ENCODE measurements at places on chromosomes 3 and 15. TPM values are rescaled to one million over a fixed set of nuclear protein-coding genes. Genes with fewer than 3 reads are reported as not detected.
A peak's percentile ranks its signal among the peaks of the same experiment; 100 is the strongest.

The MASP1 gene
- polyA plus RNA-seq, result not detected

The SLC7A14 gene
- not detected for polyA plus RNA-seq

The RAD18 gene
- polyA plus RNA-seq, result 12.9 TPM

The FANCD2OS gene
- not detected for polyA plus RNA-seq

GRCh38 chr15:96262549-96263489, 67.7 kb upstream of the NR2F2 start:
- no peak overlapping the region for H3K4me3 ChIP-seq
- no peak for DNase-seq
- no peak overlapping the region for H3K27ac ChIP-seq
- no peaks in the 10 kb centered on the region for H3K4me1 ChIP-seq

- no peak overlapping the region for H3K27ac ChIP-seq
- H3K4me1 ChIP-seq, result no peaks in the 10 kb centered on the region
- H3K36me3 ChIP-seq, result no peaks in the 10 kb centered on the region
- DNase-seq, result no peak
Measured at GRCh38 chr3:133112666-133113065, 74.5 kb downstream of the TMEM108 start.

DNA sequence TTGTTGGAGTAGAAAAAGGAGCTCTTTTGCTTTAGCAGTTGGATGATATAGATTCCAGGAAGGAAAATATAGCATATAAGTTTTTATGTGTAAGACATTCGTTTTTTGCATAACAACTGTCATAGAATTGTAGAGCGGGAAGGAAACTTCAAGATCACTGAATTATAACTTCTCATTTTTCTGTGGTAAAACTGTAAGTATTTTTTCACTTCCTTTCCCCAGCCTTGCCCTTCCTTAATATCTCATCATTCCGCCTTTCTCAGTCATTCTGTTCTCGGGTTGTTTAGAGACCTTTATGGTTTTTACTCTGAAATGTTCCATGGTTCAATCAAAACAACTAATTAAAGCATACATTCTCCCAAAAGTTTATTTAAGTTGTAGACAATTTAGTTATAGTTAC, 1.1 kb downstream of the EAF2 start:
- H3K27me3 ChIP-seq, result no peaks in the 10 kb centered on the region
- no peak overlapping the region for H3K27ac ChIP-seq
- peaks cover 14% of the 10 kb centered on the region for H3K4me1 ChIP-seq
- H3K36me3 ChIP-seq, result peaks cover 8% of the 10 kb centered on the region
- H3K4me3 ChIP-seq, result peak overlapping the region; percentile 85
- no peak for DNase-seq

DNA sequence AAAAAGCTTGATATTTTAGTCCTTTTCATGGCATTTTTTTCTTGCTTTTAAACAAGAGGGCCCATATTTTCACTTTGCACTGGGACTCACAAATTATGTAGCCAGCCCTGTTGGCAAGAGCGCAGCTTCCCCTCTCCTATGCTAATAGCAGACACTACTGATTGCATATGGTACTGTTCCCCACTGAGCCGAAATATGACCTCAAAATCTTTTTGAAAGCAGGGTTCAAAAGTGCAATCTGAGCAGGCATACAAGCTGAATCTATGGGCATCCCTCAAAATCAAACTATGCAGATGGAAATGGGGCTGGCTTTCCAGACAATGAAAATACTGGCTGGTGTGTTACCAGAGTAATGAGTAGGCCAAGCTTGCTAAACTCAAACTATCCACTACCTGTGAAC, 225.2 kb upstream of the SETMAR start:
- no peaks in the 10 kb centered on the region for H3K27me3 ChIP-seq
- H3K4me3 ChIP-seq, result no peak overlapping the region
- no peaks in the 10 kb centered on the region for H3K36me3 ChIP-seq
- no peaks in the 10 kb centered on the region for H3K4me1 ChIP-seq

- no peaks in the 10 kb centered on the region for H3K4me1 ChIP-seq
- no peak overlapping the region for H3K27ac ChIP-seq
- H3K4me3 ChIP-seq, result no peak overlapping the region
Measured at GRCh38 chr15:70339571-70340493, 242.1 kb upstream of the TLE3 start.

DNA sequence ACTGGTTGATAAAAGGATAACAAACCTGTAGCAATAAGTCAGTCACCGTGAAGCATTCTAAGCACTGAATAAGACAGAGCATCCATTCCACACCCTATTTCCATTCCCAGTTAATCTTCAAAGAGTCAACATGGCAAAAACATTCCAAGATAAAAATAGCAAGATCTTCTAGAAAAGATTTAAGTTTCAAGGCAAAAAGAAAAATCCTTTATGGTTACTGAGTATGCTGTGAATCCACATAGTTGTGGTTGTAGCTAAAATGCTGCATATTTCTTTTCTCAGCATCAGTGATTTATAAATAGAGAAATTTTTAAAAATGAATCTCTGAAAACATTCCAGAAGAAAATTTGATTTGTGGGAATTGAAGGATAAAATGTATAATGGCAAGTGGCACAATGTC, 21.1 kb downstream of the GAP43 start:
- H3K4me3 ChIP-seq, result no peak overlapping the region
- no peaks in the 10 kb centered on the region for H3K36me3 ChIP-seq
- H3K4me1 ChIP-seq, result no peaks in the 10 kb centered on the region
- no peak overlapping the region for H3K27ac ChIP-seq

DNA sequence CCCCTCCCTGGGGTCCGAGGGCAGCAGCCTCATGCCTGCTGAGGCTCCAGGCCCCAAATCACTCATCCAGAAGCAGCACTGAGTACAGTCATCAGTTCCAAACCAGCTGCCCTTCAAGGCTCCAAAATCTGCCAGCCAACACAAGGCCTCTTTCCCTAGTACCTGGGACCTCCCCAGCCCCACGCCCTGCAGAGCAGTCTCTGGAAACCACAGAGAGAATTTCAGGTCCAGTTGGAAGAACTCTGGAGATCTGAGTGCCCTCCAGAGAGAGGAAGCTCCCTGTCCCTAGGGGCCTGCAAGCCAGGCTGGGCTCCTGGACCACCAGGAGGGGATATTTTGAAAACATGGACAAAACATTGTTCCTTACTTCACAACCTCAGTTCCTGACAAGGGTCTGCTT, 26.2 kb downstream of the TKT start:
- no peak for DNase-seq
- no peak overlapping the region for H3K4me3 ChIP-seq
- H3K36me3 ChIP-seq, result no peaks in the 10 kb centered on the region
- H3K27ac ChIP-seq, result no peak overlapping the region
- no peaks in the 10 kb centered on the region for H3K27me3 ChIP-seq
- H3K4me1 ChIP-seq, result no peaks in the 10 kb centered on the region

DNA sequence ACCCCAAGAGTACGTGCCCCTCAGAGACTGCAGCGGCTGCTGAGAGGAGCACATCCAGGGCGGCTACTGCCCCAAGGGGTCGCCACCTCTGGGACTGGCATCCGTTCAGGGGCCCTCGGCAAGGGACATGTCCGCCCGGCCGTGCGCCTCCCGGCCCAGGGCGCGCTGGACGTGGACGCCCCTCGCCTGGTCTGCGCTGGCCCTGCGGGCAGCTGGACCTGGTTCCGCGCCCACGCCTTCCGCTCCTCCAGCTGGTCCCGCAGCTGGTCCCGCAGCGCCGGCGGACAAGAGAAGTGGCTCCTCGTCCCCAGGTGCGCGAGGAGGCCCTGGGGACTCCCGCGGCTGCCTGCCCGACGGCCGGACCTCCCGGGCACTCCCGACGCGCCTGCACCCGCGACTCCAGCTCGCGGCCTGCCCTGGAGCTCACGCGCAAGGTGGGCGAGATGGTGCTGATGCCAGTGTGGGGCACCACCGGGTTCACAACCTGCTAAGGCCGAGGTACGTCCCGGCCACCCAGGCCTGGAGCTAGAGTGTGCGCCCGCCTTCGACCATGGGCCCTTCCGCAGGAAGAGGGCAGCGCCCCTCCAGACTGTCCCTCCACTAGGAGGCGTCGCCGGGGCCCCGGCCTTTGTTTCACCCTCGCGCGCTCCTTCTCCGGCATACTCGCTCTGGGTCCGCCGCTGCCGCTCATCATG, 14.4 kb upstream of the GP9 start:
- DNase-seq, result no peak
- no peak overlapping the region for H3K27ac ChIP-seq
- no peaks in the 10 kb centered on the region for H3K4me1 ChIP-seq
- no peaks in the 10 kb centered on the region for H3K36me3 ChIP-seq
- H3K4me3 ChIP-seq, result peak overlapping the region; percentile 50

- no peaks in the 10 kb centered on the region for H3K4me1 ChIP-seq
- no peaks in the 10 kb centered on the region for H3K36me3 ChIP-seq
- H3K27ac ChIP-seq, result no peak overlapping the region
- no peaks in the 10 kb centered on the region for H3K27me3 ChIP-seq
- no peak overlapping the region for H3K4me3 ChIP-seq
Measured at GRCh38 chr3:155342344-155342743, 48.9 kb upstream of the STRIT1 start.

DNA sequence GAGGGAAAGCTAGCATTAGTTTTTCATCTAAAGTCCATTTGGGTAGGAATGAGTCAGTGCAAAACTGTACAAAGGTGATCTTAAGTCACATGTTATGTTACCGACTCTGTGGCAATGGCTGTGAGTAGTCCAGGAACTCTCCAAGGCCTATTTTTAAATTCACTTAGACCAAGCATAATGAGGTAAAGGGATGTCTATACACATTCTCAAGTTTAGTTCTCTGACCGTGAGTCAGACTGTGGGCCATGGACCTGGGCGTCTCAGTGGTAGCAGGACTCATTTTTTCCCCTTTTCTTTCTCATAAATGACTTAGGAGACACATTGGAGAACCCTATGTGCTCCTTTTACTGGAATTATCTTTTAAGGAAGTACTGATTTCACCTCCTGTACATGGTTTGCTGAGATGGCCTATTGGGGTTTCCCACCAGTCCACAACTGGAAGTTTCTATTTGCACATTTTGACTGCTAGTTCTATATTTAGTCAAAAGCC, 488.7 kb upstream of the TPRG1 start:
- no peak overlapping the region for H3K27ac ChIP-seq
- H3K27me3 ChIP-seq, result no peaks in the 10 kb centered on the region
- H3K4me3 ChIP-seq, result no peak overlapping the region
- no peak for DNase-seq
- no peaks in the 10 kb centered on the region for H3K36me3 ChIP-seq
- no peaks in the 10 kb centered on the region for H3K4me1 ChIP-seq

GRCh38 chr3:11273891-11274291, 1.7 kb downstream of the ATG7 start:
- H3K4me3 ChIP-seq, result no peak overlapping the region
- no peaks in the 10 kb centered on the region for H3K36me3 ChIP-seq
- no peak overlapping the region for H3K27ac ChIP-seq
- DNase-seq, result no peak

DNA sequence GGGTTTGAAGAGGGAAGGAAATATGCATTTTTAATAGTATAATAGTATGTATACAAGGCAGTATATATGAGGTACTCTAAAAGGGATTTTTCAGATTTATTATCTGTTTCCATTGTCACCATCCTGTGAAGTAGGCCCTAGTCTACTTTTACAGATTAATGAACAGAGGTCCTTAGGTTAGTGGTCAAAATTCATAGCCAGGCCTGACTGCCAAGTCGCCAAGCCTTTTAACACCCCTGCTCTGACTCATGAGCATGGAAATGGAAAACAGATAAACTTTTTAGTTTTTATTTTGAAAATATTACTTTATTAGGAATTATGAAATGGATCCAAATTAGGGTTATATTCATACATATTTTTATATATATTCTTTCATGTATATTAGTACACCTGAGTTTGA, 146.9 kb downstream of the BBX start:
- H3K27ac ChIP-seq, result no peak overlapping the region
- no peaks in the 10 kb centered on the region for H3K27me3 ChIP-seq
- H3K36me3 ChIP-seq, result no peaks in the 10 kb centered on the region
- H3K4me1 ChIP-seq, result no peaks in the 10 kb centered on the region

GRCh38 chr3:69292959-69293574, 92.8 kb downstream of the FRMD4B start:
- no peak overlapping the region for H3K27ac ChIP-seq
- H3K27me3 ChIP-seq, result no peaks in the 10 kb centered on the region
- no peak for DNase-seq

DNA sequence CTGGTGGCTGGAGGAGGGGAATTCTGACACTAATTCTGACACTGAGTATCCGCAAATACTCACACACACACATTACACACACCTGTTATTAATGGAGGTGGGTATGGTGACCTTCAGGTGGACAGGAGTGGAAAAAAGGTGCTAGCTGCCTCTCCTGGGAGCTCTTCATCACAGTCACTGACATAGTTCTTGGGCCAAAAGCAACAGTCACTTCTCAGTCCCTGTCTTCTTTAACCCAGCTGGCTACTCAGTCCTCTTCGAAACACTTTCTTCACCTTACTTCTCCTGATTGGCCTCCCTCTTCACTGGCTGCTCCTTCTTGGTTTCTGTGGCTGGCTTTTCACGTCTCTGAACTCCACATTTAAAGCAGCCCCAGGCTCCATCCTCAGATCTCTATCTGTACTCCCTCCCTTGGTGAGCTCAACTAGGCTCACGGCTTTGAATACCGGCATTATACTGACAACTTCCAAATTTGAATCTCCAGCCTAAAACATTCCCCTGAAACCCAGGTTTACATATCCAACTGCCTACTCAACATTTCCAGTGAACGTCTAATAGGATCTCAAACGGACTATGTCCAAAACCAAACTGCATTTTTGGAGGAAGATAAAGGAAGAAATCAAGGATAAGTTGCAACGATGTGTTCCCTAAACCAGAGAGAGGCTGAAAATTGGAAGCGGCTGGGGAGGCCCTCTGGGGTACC, 53.2 kb upstream of the HEG1 start:
- no peak overlapping the region for H3K27ac ChIP-seq
- no peak overlapping the region for H3K4me3 ChIP-seq
- H3K27me3 ChIP-seq, result no peaks in the 10 kb centered on the region

DNA sequence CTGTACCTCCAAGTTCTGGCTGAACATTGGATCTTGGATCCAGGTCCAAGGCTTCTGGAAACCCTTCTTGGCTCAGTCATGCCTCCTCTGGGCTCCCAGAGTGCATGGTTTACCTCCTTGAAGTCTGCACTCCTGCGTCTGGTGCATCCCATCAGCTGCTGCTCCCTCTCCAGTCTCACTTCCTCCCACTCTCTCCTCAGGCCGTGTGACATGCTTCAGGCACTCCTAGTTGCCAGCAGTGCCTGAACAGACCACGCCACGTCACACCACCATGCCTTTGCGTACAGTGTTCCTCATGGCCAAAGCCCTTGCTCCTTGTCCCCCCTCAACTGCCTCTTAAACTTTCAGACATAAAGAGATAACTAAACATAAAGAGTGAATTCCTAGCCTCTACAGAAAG, 5.7 kb downstream of the GPR27 start:
- no peak overlapping the region for H3K4me3 ChIP-seq
- no peaks in the 10 kb centered on the region for H3K36me3 ChIP-seq
- no peaks in the 10 kb centered on the region for H3K4me1 ChIP-seq
- H3K27me3 ChIP-seq, result no peaks in the 10 kb centered on the region
- no peak for DNase-seq
- no peak overlapping the region for H3K27ac ChIP-seq

All from naive thymus-derived CD4-positive, alpha-beta T cell (primary cell).